ENCODE measurements at places on chromosomes 6 and 20.

GRCh38 chr6:135909737-135910387 is 58.4 kb downstream of the PDE7B start:
- DNase-seq = no peak

- no peak for DNase-seq
Observed at GRCh38 chr20:55667955-55668354, 337.4 kb downstream of the CBLN4 start.

- DNase-seq = no peak
Observed at GRCh38 chr20:25148181-25148981, 47.1 kb upstream of the ENTPD6 start.

- DNase-seq = no peak
Observed at GRCh38 chr20:22430154-22430745, 154.1 kb downstream of the FOXA2 start.

DNA sequence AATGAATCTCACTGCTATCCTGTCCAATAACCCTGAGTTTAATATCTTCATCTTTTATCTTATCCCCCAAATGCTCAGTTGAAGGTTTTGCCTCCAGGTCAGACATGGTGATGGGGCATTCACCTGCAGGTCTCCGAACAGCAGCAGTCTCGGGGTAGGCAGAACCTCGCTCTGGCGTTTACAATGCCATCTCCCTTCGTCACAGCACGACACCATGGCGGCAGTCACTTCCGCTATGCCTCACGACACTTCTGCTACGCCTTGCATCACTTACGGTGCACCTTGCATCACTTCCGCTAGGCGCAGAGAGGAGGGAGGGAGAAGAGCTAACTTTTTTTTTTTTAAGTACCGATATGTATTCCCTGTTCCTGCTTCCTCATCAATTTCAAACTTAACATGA is 194.9 kb downstream of the BCAS1 start:
- no peak for DNase-seq

- DNase-seq = no peak
Observed at GRCh38 chr6:81938014-81938856, 185.8 kb upstream of the TENT5A start.

- no peak for DNase-seq
Observed at GRCh38 chr6:72505446-72505845, 116.4 kb upstream of the KCNQ5 start.

DNA sequence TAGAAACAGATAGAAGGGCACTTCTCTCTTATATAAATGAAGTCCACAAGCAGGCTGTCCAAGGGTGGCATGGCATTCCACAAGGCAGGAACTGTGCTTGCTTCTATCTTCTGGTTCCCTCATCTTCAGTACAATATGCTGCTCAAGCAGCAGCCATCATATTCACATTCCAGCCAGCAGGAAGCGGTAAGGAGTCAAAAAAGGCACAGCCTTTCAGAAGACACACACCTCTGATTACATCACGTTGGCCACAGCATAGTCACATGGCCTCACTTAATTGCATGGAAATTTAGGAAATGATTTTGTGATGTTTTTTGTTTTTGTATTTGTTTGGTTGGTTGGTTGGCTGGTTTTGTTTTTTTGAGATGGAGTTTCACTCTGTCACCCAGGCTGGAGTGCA is 19.0 kb downstream of the REM1 start:
- DNase-seq = no peak

DNA sequence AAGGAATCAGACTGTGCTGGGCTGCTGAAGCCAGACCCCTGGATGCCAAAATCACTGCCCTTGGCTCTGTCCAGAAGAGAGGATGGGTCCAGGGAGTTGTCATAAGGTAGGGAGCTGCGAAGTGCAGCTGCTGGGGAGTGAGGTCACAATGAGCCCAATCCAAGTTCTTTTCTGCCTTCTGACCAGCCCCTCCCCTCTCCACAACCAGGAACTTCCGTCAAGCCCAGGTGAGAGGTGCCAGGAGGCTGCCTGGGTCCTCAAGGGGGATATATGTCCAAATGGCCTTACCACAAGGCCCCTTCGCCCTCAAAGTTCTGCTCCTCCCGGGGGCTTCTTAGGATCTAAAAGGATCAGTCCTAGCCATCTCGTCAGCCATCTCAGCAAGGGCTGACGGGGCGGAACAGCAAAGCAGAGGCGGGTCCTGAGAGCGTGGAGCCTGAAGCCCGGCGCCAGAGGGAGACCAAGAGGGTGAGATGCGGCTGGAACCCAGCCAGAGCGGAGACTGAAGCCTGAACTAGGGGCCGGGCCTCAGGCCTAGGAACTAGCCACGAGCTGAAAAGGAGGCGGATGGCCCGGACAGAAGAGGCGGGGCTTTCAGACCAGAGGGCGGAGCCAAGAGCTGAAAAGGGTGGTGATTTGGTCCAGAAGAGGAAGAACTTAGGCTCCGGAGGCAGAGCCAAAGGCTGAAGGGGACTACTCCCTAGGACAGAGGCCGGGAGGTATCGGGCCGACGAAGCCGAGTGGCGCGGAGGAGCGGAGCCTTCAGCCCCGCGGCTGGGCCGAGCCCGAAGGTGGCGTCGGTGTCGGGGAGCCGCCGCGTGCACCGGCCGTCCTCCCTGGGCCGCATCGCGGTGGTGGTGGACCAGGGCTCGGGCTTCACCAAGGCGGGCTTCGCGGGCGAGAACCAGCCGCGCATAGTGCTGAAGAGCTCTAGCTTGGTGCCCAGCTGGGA is at the start of gene ACTL10:
Gene ACTL10, plus strand, starts transcription at position 651 of the 952 bp plus-strand sequence. CDS start 555 bp downstream, outside the sequence.
- peak; percentile 70 for DNase-seq

GRCh38 chr20:32241807-32242206 is 34.1 kb downstream of the POFUT1 start:
- no peak for DNase-seq

GRCh38 chr6:75827163-75827562 is 78.1 kb downstream of the MYO6 start:
- DNase-seq = no peak

DNA sequence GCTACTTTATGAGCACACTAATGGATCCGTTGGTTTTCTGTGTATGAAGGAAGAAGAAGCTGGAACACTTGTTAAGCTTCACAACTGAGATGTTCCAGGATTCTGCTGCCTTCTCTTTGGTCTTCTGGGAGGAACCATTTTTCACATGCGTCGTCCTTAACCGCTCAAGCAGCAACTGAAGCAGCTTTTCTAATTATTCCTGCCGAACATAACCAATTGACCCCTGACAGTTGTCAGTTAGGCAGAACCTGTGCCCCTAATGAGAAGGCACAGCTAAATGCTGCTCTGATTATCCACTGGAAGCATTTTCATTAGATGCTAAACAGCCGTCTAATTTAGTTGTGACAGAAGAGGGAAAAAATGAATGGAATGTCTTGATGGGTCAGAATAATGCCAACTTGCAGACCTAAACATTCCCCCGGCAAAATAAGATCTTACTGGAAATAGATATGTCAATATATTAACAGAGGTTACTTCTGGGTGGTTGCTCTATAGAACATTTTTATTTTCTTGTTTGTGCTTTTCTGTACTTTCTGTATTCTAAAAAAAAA is 85.0 kb upstream of the SMLR1 start:
- no peak for DNase-seq

DNA sequence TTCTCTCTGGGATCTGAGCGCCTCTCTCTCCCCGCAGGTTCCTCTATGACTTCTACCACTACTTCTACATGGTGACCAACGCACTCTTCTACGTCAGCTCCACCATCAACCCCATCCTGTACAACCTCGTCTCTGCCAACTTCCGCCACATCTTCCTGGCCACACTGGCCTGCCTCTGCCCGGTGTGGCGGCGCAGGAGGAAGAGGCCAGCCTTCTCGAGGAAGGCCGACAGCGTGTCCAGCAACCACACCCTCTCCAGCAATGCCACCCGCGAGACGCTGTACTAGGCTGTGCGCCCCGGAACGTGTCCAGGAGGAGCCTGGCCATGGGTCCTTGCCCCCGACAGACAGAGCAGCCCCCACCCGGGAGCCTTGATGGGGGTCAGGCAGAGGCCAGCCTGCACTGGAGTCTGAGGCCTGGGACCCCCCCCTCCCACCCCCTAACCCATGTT is 36.3 kb upstream of the MRGBP start:
- DNase-seq = no peak

DNA sequence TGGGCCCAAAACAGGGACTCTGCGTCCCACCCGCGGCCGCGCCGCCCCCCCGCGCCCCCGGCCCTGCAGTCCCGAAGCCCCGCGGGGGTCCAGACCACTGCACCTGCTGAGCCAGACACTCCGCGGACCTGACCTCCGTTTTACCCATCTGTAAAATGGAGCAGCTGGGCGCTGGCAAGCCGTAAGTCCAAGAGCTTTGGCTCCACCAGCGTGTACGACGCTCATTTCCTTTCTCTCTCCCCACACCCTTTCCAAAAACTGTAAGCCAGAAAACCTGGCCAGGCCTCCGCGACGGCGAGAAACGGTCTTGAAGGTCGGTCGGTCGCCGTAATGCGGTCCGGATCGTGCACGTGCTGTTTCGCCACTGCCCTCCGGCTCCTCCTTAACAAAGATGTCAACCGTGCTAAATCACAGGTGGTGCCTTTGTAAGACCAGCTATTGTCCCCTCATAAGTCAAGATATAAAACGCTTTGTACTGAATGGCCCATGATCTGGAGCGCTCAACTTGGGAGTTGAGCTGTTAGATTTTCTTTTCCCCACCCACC is 7.8 kb upstream of the NR2E1 start:
- no peak for DNase-seq

- no peak for DNase-seq
Observed at GRCh38 chr6:40545954-40546353, 41.2 kb downstream of the LRFN2 start.

GRCh38 chr6:3022765-3023662 is 23.3 kb downstream of the NQO2 start:
- no peak for DNase-seq

DNA sequence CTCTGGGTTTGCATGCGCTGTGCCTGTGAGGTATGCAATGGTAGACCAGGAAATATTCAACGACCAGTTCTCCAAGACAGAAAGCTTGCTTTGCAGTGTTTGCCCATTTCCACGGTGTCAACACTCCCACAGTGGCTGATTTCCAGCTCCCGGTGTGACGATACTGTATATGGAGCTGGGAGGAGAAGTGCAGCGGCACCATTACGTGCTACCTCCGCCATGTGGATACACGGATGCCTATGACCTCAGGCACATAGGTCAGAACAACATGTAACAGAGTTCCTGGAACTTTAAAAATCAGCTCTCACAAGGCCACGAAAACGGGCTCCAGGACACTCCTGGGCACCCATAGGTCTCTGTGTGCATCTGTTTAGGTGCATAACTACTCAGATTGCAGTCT is 51.1 kb downstream of the NFATC2 start:
- no peak for DNase-seq

DNA sequence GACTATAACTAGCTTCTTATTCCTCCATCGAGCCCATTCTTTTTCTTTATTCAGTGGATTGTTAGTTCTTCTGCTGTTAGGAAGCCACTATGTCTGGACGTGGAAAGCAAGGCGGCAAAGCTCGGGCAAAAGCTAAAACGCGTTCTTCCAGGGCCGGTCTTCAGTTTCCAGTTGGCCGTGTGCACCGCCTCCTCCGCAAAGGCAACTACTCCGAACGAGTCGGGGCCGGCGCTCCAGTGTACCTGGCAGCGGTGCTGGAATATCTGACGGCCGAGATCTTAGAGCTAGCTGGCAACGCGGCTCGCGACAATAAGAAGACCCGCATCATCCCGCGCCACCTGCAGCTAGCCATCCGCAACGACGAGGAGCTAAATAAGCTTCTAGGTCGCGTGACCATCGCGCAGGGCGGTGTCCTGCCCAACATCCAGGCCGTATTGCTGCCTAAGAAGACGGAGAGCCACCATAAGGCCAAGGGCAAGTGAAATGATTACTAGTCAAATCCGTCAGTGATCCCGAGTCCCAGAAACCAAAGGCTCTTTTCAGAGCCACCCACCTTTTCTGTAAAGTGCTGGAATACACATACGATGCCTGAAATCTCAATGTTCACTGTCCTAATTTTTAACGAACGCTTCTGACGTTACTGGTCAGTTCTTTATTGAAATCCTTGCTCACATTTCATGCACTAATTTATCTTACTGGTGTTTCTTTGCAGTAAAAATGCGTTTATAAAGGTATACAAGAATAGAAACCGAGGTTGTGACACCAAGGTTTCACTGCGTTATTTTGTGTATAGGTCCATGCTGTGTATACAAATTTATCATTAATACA is 129.9 kb downstream of the HFE start:
- peak; percentile 74 for DNase-seq

DNA sequence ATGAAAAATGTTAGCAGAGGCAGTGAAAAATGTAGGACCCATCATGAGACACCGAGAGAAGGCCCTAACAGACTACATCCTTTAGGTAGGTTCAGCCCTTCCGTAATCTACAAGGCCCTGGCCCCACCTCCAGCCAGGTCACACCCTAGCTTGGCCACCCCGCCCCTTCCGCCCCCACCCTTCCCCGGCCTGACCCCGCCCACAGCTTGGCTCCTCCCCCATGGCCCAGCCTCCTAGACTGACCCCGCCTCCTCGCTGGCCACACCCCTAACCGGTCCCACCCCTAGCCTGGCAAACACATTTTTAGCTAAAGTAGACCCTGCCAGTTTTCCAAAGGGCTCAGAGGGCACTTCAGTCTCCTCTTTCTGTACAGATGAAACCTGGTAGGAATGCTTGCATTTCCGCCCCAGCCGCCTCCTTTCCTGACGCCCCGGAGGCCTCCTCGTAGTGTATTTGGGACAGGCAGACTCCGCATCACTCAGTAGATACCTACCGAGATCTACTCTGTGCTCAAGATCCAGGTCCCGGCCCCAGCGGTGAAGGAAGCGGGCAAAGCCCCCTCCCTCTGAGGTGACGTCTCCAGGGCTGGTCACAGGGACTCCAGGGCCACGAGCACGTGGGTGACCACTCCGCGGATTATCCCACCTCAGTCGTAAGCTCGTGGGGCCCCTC is 443.5 kb downstream of the PREX1 start:
- DNase-seq = no peak

DNA sequence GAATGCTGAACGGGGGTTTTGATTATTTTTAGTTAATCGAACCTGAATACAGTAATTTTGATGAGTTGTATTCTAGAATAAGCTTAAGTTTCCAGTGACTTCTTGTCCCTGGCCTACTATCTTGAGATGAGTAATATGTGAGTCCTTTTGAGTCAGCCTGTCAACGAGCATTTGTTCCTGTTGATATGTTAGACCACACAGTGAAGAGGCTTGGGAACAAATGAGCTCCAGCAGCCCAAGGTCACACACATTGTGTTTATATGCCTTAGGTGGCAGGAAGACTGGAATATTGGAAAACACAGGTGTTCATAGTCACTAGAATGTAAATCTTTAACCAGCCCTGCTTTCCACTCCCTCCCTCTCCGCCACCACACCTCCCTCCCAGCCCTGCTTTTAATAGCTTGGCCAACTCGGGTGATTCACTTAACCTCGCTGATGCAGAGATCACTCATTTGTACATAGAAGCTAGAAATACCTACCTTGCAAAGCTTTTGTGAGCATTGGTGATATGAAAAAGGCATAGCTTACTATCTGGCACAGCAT is 9.1 kb downstream of the SMPDL3A start:
- DNase-seq = no peak

Data from mesothelial cell of epicardium (in vitro differentiated cells).